ENCODE measurements at places on chromosomes 11 and 22.

DNA sequence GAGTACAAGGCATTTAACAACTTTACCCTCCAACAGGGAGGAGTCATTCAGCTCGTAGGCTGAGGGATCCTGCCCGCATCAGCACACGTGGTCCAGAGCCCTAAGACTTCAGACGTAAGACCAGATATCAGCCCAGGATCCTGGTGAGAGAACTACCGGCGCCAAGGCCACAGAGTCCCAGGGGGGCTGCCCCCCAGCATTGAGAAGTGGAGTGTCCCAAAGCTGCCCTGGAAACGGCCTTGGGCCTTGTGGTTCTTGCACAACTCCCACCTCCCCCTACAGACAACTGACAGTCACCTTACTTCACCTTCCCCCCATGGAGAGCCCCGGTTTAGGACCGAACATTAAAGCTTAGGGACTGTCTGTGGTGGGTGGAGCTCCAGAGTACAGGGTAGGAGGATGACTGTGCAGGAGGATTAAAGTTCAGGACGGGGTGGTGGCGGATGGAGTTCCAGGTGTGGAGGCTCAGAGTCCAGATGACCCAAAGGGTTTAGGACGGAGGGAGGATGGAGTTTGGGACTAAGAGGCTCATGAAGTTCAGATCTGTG is 1.0 kb downstream of the C11orf91 start:
- no peak for DNase-seq

GRCh38 chr22:49323751-49324415 is 503.8 kb downstream of the BRD1 start:
- DNase-seq, result no peak

GRCh38 chr22:44335903-44336803 is 23.4 kb upstream of the SHISAL1 start:
- no peak for DNase-seq

- peak; percentile 95 for DNase-seq
Observed at GRCh38 chr11:122085264-122085663, 30.8 kb downstream of the BLID start.

GRCh38 chr22:20176421-20177085 is 25.7 kb upstream of the CCDC188 start:
- no peak for DNase-seq

DNA sequence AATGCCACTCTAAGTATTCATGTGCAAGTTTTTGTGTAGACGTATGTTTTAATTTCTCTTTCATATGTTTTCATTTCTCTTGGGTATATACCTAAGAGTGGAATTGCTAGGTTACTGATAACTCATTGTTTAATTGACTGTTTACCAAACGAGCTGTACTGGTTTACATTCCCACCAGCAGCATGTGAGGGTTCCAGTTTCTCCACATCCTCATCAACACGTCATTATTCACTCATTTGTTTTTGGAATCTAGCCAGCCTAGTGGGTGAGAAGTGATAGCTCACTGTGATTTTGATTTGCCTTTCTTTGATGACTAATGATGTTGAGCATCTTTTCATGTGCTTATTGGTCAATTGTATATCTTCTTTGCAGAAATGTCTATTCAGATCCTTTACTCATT is 4.0 kb downstream of the ANKRD13D start:
- peak; percentile 65 for DNase-seq

DNA sequence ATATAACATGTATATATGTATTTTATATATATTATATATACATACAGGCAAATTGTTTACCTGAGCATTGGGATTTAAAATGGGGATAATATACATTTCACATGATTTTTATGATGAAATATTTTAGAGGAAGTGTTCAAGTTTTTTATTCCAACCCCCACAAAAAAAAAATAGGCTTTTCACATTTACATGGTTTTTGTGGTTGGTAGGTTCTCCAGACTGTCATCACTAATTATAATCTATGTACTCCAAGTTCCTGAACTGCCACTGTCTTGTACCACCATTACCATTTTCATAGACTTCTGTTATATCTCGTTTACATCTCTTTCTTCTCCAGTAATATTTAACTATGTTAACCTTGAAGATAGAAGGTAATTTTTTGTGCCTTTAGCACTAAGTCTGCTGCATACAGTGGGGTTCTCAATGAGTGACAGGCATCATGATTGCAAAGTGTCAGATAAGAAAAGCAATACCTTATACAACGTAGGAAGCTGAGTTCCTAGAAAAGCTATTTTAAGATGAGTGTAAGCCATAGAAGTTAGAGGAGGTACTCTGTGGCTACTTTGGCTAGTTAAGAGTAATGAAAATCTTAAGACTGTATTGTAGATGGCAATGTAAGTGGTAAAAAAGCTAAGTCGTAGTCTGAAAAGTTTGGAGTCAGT is 5.2 kb downstream of the TMEM126A start:
- no peak for DNase-seq

DNA sequence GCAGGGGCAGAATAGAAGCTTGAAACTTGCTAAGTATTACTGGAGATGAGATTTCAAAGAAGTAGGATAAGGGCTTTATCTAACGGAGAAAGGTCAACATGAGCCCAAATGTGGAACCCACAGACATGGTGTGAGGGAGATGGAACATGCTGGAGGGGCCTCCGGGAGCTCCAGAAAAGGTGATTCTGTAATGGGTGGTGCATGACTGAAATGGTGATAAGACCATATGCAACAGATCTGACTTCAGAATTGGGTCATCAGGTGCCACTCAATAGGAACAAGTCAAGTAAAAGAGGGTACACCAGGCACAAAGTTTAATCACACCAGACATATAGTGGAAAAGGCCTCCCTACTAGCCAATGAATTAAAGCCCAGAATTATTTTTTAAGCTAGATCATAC is 7.9 kb upstream of the CEP295 start:
- no peak for DNase-seq

DNA sequence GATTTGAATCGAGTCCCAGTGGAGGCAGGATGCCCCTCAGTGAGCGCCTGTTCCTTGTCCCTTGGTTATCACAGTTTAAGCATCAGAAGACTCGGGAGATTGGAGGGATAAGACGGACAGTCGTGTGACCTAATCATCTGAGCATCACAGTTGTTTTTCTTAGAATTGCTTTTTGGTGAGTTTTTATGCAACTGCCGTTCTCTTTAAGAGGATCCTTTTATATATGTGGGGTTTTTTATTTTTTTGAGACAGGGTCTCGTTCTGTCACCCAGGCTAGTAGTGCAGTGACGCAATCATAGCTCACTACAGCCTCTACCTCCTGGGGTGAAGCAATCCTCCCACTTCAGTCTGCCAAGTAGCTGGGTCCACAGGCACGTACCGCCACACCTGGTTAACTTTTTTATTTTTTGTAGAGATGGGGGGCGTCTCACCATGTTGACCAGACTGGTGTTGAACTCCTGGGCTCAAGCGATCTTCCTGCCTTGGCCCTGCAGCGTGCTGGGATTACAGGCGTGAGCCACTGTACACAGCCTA is 16.5 kb downstream of the NUP50 start:
- no peak for DNase-seq

DNA sequence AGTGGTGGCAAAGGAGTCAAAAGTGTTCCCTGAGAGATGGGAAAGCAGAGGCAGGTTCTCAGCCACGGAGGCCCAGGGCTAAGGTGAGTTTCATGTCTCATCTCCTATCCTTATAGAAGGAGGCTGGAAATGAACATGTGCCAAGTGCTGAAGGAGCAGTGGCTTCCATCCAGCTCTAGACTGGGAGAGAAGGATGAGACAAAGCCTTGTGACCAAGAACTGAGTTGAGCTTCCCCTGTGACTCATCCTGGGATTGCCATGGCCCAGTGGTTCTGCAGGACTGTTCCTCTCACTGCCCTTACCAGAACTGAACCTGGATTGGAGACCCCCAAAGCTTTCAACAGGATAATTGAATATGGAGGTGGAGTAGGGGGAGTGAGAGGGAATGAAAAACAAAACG is 16.7 kb upstream of the OR9Q1 start:
- DNase-seq, result peak; percentile 78

DNA sequence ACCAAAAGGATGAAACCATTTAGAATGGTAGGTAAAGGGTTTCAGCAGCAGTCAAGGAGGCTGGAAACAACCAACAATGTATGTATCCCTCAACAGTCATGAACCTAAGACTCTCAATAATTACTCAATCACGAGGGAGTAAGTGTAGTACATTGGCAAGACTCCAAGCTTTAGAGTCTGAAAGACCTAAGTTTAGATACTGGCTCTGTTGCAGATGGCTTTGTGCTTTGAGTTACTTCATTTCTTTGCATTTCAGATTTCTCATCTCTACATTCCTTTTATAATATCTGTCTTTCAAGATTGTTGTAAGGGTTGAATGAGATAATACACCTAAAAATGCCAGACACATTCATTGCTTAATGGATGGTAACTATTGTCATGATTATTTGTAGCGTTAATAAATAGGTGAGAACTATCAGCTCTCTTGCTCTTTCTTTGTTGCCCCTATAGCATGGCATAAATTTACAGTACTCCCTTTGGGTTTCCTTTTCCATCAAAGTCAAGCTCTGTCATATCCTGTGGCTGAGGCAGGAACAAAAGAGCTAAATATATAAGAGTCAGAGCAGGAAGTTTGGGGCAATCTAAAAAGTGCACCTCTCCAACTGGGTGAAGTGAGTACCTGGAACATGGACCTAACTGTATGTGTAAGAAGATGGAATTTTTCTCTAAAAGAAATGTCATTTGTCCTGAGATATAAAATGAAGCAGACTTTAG is 228.2 kb upstream of the ZC3H12C start:
- peak; percentile 74 for DNase-seq

DNA sequence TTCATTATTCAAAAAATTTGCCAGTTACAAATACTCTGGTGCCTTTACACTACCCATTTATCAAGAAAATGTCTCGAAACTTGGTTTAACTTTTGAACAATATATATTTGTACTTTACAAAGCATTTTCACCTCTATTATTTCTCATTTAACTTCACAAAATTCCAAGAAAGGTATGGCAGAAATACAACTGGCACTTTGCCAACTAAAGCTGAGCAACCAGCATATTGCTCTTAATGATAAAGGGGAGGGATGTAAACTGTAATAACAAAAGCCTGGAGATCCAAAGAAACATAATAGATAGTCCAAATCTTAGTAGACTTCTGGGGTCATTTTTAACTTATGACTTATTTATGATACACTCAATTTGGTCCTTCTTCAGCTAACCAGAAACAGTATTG is 7.7 kb downstream of the PITPNB start:
- DNase-seq, result no peak

GRCh38 chr22:35634943-35635540 is 13.2 kb upstream of the APOL6 start:
- DNase-seq, result peak; percentile 8

DNA sequence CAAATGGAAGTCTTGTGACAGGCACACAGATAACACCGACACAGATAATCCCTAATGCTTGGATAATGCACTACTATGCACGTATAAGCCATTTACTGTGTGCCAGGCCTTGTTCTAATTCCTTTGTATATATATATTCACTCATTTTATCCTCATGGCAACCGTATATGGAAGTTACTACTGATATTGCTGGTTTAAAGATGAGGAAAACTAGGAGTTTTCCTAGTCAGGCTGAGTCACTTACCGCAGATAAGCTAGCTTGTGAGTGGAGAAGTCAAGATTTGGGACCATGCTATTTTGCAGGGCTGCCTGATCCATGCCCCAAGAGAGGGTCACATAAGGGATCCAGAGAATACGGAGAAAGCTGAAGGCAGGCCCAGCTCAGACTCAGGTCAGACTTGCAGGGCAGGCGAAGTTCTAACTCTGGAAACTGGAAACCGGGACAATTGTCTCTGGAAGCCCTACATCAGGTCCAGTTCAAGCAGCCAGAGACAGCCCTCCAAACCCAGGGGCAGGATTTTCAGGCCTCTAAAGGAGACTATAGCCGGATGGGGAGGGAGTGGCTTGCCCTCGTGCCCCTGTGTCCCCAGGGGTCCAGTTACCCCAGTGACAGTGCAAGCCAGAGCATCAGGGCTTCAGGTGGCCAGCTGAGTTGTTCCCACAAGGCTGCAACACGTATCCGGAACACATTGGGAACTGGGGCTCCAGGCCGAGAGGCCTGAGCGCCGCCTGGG is 534.8 kb downstream of the INSC start:
- peak; percentile 39 for DNase-seq

- no peak for DNase-seq
Observed at GRCh38 chr11:114160894-114161293, 101.4 kb downstream of the ZBTB16 start.

GRCh38 chr22:43535741-43536140 is 123.9 kb downstream of the MPPED1 start:
- DNase-seq, result no peak

GRCh38 chr22:44634426-44635321 is 67.3 kb upstream of the PRR5 start:
- DNase-seq, result no peak

DNA sequence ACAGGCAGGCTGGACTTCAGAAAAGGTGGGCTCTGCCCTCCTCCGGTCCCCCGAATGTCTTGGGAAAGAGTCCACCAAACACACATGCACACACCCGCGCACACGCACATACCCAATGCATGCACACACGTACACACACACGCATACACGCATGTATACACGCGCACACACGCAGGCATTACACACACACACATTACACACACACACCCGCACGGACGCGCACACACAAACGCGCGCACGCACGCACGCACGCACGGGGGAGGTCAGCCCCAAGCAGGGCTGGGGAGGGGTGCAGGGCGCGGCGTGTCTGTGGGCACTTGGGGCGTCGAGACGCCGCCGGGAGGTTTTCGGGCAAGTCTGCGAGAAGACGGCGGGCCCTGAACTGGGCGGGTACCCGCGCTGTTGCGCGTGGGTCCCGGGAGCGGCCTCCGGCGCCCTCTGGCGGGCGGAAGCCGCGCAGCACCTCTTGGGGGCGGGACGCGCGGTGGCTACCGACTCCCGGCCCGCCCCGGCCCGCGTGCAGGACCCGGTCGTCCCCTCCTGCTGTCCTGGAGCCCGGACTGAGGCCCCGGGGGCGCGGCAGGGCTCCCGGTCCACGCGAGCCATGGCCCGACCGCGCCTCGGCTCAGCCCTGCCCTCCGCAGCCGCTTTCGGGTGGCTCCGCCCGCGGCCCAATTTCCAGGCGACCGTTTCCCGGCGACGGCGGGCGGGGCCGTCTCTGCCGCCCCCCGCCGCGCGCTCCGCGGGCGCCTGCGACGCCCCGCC is 3.6 kb downstream of the SEPTIN5 start:
- DNase-seq, result peak; percentile 52

DNA sequence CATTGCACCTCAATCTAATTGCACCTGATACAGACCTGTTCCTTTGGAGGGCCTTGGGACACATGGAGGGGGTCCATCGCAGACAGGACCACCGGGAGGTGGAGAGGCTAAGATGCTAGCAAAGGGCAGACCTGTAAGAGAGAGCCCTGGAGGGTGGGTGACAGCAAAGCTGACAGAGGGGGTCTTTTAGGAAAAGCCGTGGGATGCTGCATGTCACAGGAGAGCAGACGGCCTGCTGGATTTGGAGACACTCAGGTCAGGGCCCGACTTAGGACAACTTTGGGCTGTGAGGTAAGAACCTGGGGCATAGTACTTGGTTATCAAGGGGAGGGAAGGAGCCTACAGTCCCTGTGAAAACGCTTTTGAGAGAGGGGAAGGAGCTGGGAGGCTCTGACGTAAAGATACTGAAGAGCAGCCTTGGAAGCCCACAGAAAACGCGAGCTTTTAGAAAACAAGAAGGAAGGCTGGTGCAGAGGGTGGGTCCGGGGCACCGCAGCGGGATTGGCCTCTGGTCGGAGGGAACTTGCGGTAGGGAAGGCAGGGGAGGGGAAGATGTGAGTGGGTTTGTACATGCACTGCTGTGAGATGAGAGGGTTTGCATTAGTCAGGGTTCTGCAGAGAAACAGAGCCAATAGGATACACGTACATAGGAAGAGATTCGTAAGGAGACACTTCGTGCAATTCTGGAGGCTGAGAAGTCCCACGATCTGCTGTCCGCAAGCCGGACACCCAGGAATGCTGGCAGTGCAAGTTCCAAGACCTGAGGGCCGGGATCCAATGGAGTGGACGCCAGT is 868.5 kb downstream of the TBC1D22A start:
- DNase-seq, result no peak
